ENCODE measurements at places on chromosomes 6 and 20.

DNA sequence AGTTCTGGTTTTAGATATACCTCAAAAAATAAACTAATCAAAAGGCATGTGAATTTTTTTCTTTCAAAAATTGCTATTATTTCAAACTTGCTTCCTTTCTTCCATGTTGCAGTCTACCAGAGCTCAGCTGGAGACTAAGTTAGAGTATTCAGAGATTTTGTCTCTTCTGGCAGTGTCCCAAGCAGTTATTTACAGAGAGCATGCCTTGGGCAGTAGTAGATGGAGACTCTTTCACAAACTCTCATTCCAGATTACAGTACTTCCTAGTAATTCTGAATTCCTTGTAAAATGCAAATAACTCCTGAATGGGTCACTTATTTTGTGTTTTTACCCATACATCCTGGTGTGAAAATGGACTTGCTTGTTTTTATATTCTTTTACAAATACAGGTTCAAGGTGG, 703.4 kb downstream of the EPHA7 start:
- DNase-seq = no peak

- DNase-seq = no peak
These were observed 275.0 kb upstream of the FLRT3 start for GRCh38 chr20:14612391-14612790.

DNA sequence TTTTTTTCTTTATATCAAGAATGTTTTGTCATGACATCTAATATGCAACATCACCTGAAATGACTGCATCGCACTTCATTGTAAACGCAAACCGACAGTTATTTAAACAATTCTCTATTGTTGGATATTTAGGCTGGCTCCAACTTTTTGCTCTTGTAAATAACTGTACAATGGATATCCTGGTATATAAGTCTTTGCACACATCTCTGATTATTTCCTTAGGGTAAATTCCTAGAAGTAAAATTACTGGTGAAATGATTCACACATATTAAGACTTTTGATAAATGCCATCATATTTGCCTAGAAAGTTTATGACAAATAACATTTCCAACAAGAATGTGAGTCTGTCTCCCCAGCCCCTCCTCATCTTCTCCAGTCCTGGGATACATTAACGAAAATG, 154.7 kb downstream of the TFAP2C start:
- no peak for DNase-seq

DNA sequence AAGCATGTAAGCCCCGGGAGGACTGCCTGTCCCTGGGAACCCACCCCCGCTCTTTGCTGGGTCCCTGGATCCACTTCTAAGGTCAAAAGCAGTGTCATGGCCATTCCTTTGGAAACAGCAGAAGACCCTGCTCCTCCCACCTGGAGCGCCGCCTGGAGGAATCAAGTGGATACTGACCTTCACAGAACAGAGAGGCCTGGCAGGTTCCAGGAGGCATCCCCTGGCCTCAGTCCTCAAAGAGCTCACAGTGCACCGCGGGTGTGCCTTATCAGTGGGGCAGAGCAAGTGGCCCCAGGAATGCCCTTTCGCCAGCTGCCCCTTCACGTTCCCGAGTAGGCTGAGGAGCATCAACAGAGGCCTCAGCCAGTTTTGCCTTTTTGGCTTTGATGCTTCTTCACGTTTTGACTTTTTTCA, 11.1 kb upstream of the SLC4A11 start:
- no peak for DNase-seq

DNA sequence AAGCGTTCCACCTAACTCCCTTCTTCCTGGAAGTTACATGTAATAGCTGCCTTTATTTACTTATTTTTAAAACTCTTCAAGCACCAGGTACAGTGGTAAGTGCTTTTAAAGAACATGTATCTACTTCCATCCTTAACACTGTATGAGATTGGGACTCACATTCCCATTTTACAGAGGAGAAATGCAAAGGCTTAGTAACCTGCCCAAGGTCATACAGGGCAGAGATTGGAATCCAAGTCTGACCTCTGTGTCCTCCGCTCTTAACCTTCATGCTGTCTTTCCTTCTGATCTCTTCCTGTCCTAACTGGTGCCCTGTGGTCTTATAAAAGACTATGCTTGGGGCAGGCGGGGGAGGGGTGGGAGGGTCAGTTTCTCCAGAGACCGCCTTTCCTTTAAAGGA, 1.6 kb downstream of the B4GALT5 start:
- DNase-seq = no peak

DNA sequence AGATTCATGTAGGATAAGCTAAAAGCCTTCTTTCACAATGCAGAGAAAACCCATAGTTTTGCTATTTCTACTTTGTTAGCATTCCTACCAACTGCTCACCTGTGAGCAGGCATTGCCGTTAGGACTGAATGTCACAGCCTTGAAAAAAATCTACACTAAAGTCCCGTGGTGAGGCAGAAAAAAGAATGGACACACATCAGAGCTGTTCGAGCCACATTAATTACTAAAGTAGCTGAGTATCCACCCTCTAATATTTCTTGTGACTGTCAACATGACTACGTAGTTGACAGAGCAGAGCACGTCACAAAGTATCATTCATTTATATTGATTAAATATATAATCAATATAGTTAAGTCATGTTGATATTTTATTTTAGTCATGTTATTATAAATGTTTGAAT, 10.1 kb downstream of the HDGFL1 start:
- DNase-seq = no peak

- DNase-seq = no peak
These were observed 300.2 kb downstream of the UTRN start for GRCh38 chr6:144585217-144585814.

DNA sequence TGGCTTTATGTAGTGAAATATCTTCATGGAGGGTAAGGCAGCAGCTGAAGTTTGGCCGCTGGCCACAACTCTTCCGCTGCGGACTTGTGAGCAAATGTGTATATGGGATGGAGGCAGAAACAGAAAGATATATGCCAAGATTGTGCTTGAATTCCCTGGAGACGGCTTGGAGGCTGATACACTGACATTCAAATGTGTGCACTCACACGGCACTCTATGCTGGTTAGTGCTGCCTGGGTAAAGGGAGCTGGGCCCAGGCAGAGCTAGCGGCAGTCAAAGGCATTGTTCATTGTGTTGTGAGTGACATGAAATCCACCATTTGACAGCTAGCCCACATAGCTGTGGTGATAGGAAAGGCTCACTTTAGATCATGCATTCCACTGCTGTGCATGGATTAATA, 202.7 kb downstream of the CLIC5 start:
- no peak for DNase-seq

DNA sequence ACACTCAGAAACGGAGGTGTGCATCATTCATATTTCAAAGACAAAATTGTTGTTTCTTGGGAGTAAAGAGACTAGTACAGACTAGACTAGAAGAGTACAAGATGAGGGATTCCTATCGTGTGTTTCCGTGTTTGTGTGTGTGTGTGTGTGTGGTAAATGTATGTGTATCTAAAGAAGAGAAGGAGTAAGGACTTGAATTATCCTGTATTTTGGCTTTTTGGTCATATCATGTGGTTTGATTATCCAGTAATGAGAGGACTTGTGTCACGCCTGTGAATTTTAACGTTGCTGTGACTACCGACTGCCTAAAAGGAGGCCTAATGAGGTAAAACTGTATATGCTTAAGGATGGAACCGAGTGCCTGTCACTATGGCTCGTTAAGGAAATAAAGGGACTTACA, 44.4 kb upstream of the MAP7 start:
- DNase-seq = no peak

GRCh38 chr6:1786455-1787453, 177.0 kb downstream of the FOXC1 start:
- DNase-seq = no peak

DNA sequence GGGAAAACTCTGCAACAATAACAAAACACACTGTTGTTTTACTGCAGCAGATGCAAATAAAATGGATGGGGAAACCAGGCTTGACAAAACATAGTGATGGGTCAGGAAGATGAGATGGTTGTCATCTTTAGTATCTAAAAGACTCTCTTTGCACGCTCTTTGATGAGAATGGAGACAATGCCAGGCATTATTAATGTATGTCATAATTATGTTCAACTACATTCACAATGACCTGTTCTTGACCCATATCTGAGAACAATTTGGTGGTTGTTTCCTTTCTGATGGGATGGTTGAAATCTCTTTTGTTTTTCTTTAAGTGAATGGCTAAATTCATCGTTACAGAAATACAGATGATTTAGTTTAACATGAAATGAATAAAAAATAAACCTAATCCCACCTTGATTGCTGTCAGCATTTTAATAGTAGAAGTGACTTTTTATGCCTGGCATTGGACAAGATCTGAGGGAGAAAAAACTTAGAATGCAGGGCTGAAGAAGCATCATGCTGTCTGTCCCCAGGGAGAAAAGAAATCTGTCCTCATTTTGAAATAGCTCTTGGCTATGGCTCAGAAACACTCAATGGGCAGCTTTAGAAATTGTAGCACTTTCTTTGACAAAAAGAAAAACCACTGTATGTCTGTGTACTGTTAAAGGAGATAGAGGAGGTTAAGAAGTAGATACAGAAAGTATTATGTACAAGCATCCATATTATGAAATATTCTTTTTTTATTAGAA, 12.4 kb upstream of the GRIK2 start:
- no peak for DNase-seq

DNA sequence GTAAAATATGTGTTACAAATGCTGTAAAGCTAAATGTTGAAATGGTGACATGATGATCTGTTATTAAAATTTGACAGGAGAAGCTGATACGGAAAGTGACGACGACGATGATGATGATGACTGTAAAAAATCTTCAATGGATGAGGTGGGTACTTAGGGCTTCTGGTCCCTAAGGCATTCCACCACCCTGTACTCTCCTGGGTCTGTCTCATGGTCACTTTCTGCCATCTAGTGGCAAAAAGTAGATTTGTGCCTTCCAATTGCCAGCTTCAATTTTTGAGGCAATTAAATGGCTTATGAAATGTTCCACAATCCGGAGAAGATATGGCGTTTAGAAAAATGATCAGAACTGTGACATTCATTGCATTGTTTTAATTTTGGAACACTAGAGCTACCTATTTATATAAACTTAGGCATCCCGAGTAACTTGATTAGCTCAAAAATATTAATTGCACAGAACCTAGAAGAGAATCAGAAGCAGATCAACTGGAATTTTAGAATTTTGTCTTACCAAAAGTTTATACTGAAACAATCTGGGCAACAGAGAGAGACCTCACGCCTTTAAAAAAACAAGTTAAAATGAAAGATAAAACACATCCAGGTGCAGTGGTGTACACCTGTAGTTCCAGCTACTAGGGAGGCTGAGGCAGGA, 346.5 kb upstream of the PLCB4 start:
- peak; percentile 47 for DNase-seq

- no peak for DNase-seq
These were observed 3.9 kb downstream of the ZBP1 start for GRCh38 chr20:57616143-57616951.

DNA sequence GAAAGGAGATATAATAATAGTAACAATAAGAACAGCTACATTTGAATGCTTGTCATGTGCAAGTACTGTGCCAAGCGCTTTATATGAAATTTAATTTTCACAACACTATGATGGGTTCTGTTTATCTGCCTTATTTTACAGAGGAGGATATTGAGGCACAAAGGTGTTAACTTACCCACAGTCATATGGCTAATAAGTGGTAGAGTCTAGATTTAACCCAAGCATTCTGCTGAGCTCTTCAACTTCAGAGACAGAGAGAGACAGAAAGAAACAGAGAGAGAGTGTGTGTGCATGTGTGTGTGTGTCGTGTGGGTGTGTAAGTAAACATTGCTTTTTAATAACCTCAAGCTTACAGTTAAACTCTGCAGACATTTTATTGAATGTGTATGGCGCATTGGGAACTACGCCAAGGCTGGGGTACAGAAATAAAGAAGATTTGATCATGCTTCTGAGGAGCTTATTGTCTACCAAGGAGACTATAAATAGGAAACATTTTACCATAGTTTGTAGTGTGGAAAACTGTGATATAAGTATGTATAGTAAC, 12.9 kb downstream of the TBPL1 start:
- no peak for DNase-seq

Measured in body of pancreas (tissue), 4 donors.